ENCODE measurements at places on chromosomes 11 and 22. TPM values are rescaled to one million over a fixed set of nuclear protein-coding genes. Genes with fewer than 3 reads are reported as not detected.

Gene C11orf97
- not detected for polyA plus RNA-seq

Gene PITPNM1
- polyA plus RNA-seq = 9.8 TPM

Gene SF3A1
- polyA plus RNA-seq = 63.8 TPM

Gene CYTH4
- polyA plus RNA-seq = 8.4 TPM

Gene RTN4RL2
- 34.7 TPM for polyA plus RNA-seq

Gene NNMT
- polyA plus RNA-seq = 53.4 TPM

Gene MOGAT2
- not detected for polyA plus RNA-seq

Gene SRRD
- 23.2 TPM for polyA plus RNA-seq

Gene RAG2
- polyA plus RNA-seq = not detected

Gene KCNK7
- 1.3 TPM for polyA plus RNA-seq

Gene OR6T1
- not detected for polyA plus RNA-seq

Gene UPB1
- 1.0 TPM for polyA plus RNA-seq

Gene ALDH3B2
- 7.4 TPM for polyA plus RNA-seq

Gene DENND6B
- polyA plus RNA-seq = 4.6 TPM

Gene DEUP1
- not detected for polyA plus RNA-seq

Gene BAIAP2L2
- 0.34 TPM for polyA plus RNA-seq

Gene OR56A1
- polyA plus RNA-seq = not detected

Gene DEFB131B
- polyA plus RNA-seq = not detected

Gene ACER3
- 6.1 TPM for polyA plus RNA-seq

Gene NFAM1
- 0.68 TPM for polyA plus RNA-seq

Gene OR2AT4
- 0.07 TPM for polyA plus RNA-seq

Gene FOLR3
- polyA plus RNA-seq = not detected

Gene SDF2L1
- 10.5 TPM for polyA plus RNA-seq

Gene LAYN
- 4.1 TPM for polyA plus RNA-seq

Gene FAM83F
- 0.08 TPM for polyA plus RNA-seq

Gene CLCF1
- polyA plus RNA-seq = 2.3 TPM

Gene SCO2
- polyA plus RNA-seq = 1.3 TPM

Gene FAM181B
- 0.12 TPM for polyA plus RNA-seq

Gene DDI1
- not detected for polyA plus RNA-seq

Gene PANX3
- polyA plus RNA-seq = not detected

Gene P4HA3
- 2.5 TPM for polyA plus RNA-seq

Gene PTPN5
- 0.23 TPM for polyA plus RNA-seq

Gene VWCE
- polyA plus RNA-seq = 7.8 TPM
